ENCODE measurements at places on chromosomes 4 and X.

DNA sequence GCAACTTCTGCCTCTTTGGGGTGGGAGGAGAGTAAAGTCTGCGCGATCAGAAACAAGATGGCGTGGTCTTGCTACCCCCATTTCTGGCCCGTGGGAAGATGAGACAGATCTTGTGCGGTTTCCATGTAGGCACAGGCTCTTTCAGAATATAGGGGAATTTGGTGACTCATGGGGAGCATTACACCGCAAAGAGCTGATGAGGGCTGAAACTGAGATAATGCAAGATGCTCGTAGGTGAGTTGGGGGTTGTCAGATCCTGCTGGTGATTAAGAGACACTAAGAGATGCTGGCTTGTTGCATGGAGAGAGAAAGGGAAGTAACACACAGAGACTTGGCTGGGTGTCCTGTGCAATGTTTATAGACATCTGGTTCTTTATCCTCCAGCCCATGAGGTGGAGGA lies 1.5 kb downstream of the EVC start:
- DNase-seq = peak; percentile 69

DNA sequence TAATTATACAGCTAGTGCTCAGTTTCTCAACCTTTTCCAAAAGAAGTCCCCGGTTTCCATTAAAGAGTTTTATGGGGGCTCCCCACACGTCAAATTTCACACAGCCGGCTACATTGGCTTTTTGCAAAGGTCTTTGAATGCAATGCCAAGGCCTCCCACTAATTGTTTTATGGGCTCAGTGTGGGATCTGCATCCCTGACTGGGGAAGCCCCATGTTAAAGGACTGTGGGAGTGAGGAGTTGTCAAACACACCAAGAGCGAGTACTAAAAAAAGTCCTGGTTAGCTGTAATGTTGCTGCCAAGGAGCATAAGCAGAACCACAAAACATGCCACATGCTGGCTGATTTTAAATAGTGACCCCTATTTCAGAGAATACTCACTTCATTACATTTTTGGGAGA lies 162.6 kb downstream of the BMPR1B start:
- no peak for DNase-seq

DNA sequence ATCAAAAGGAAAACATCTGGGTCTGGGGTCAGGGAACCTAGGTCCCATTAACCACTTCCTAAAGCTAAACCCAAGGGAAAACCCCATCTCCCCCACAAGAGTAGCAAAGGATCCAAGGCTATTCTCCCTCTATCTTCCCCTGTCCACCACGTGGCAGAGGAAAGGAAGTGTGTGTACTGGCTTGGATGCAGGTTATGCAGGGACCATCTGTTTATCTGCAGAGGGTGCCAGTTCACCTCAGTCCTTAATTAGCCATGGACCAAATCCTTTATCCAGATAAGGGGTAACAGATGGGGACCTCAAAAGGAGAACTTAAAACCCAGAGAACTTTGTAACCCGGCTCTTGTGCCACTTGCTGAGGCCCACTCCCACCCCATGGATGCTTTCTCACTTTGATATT lies 135.3 kb downstream of the ZNF518B start:
- no peak for DNase-seq

DNA sequence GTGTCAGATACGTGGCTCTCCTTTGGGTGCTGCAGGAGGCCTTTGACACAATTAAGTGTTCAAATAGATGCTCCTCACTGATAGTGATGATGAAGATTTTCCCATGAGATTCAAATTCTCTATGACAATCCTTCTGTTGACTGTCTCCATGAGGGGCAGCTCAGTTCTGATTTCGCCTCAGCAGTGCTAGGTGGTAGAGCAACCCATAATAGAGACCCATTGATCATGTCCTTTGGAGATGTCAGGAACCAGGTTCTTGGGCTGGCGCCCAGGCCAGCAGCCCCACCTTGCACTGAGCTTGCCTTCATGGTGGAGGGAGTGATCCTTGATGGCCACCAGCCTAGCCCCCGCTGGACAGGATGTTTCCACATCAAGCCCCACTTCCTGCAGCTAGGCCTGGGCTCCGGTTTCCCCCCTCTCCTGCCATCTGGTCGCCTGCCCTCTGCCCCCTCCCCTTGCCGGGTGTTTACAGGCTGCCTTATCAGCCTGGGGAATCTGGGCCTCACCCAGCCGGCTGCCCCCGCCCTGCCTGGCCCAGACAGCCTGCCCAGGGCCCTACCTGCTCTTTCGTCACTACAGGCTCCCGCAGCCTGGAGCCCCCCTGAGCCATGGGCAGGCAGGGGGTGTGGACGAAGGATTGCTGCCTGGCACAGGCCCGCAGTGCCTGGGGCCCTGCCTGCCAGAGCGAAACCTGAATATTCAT lies 12.6 kb downstream of the ELF4 start:
- no peak for DNase-seq

All from GM06990 (cell line).